ENCODE measurements at places on chromosomes 6 and 20.

- no peak for DNase-seq
These were observed 26.5 kb downstream of the GLO1 start for GRCh38 chr6:38676236-38676973.

DNA sequence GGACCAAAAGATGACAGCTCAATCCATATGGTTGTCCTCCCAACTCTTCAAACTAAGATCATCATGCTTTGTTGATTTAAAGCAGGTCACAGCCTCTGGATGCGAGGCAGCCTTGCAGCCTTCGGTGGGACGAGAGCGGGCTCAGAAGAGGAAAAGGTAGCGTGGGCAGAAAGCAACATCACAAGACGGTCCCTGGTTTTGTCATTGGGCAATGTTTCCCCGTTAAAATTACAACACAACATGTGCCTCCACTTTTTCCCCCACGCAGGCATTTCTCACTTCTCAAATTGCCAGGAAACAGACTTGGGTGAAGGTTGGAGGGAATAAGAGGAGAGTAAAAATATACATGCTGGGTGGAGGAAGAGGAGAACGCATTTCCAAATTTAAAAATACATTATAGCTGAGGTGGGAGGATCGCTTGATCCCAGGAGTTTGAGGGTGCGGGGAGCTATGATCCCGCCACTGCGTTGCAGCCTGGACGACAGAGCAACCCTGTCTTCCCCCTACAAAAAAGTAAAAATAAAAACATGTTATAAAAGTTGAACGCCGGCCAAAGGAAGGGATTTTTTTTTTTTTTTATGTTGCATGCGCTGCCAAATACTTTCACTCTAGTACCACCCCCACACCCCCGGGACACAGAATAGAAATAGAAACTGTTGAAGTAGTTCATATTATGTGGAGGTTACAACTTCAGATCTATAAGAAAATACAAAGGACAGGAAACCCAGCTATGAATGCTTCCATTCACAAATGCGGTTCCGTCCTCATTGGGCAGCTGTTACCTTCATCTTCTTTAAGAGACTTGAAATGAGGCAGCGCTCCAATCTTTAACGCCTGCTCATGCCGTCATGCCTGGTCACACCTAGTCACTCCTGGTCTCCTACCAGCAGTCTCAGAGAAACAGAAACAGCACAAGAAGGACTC, 13.9 kb upstream of the NAA20 start:
- DNase-seq: no peak

- no peak for DNase-seq
These were observed 74.6 kb downstream of the GNAS-AS1 start for GRCh38 chr20:58776109-58776508.

- no peak for DNase-seq
These were observed 35.1 kb upstream of the CCN6 start for GRCh38 chr6:112018619-112019416.

- no peak for DNase-seq
These were observed 6.4 kb downstream of the MRPL14 start for GRCh38 chr6:44120692-44121443.

GRCh38 chr6:48116699-48117645, 6.0 kb upstream of the PTCHD4 start:
- no peak for DNase-seq

GRCh38 chr6:62894114-62894513, 317.2 kb upstream of the FKBP1C start:
- no peak for DNase-seq

DNA sequence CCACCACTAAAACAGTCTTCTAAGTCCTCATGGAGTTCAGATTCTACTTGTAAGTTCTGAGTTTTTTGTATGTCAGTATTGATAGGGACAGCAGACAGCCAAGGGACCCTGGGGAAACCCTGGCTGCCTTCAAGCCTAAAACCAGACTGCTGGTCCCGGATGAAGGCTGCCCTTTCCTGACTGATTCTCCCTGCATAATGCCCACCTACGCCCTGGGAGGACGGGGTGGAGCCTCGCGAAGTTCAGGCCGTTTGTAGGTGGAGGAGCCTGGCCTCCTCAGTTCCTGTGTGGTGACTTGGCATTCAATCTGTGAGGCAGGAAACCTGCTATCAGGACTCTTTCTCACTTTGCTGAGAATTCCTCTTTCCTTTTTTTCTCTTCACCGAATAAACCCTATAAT, 120.3 kb upstream of the LGSN start:
- no peak for DNase-seq

DNA sequence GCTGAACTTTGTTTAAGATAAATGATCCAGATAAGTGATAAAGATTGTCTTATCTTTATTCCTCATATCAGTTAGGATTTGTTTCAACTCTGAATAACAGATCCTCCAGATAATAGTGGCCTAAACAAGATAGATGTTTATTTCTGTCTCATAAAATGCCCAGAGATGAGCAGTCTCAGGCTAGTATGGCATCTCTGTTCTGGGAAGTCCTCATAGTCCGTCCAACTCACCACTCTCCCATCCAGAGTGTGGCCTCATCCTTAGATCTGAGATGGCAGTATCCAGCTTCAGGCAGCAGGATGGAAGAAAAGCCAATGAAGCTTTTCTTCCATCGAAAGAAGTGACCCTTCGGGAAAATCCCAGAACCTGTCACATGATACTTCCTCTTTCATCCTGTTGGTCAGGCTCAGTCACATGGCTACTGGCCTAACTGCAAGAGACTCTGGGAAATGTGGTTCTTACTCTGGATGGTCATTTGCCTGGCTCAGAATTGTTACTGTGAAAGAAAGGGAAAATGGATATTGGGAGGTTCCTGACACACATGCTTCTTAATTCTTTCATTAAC, 29.4 kb upstream of the TAGAP start:
- no peak for DNase-seq

GRCh38 chr6:51626391-51626790, 461.0 kb downstream of the PKHD1 start:
- DNase-seq: no peak

- DNase-seq: no peak
These were observed 67.9 kb downstream of the MLIP start for GRCh38 chr6:54179152-54179551.

DNA sequence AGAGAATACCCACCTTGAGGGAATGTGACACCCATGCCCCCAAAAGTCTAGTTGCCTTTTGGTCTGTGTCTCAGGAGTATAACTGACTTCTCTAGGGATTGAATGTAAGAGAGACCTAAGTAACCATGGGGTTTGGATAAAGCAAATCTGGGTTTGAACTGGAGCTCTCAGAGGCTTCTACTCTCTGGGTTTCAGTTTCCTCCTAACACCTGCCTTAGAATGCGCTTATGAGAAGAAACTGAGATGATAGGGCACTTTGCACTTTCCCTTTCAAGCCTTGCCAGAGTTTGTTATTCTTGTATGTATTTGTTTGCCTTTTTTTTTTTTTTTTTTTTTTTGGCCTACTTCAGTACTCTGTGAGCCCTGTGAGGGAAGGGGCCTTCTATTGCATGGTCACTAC, 19.4 kb downstream of the SDHAF4 start:
- DNase-seq: no peak

DNA sequence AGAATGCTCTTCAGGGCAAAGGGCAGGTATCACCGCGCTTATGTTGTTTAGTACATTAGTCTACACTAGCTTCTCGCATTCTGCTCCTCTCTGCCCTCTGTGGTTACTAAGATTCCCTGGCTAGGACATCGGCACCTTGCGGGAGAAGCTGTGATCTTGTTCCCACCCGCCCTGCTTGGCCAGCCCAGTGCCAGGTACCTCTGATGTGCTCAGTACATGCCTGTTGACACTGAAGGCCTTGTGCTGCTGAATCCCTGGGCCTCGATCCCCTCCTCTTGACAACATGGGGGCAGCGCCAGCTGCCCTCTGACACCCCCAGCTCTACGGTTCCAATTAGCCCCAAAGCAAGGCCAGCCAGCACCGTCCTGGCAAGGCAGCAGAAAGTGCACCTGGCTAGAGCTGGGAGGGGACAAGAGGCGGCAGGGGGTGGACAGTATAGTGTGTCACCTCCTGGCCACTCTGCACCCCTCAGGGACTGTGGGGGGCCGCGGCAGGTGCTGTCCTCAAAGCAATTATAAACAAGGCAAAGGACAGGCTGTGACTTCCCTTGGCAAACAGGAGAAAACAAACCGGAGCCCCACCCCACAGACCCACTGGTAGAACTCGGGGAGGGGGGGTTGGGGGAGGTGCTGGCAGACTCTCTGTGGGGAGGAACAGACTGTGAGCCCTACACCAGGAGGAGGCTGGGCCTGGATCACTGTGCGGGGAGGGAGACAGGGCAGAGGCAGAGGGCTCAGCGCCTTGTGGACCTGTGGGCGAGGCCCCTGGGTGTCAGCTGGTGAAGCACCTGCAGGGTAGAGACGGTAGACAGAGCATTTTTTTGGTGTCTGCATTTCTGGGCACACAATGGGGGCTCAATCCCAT, 7.1 kb downstream of the TFEB start:
- DNase-seq: no peak

DNA sequence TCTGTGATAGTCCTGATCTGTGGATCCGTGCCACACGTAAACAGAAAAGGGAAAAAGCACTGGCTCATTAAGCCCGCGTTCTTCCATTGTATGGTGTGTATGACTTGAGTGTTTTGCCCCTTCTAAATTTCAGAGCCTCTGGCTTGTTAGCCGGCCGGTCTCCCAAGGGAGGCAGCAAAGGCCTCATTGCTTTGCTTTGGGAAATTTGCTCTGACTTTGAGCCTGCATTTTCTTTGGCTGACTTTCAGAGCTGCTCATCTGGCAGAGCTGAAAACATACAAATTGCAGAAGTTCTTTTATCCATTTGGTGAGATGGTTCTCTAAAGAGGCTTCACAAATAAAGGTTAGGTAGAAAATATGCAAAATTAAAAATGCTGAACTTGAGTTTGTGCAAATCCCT, 123.0 kb downstream of the UTRN start:
- DNase-seq: no peak

- no peak for DNase-seq
These were observed 3.6 kb upstream of the PGBD1 start for GRCh38 chr6:28277746-28278145.

- DNase-seq: no peak
These were observed 79.9 kb upstream of the NAA20 start for GRCh38 chr20:19937218-19937617.

- no peak for DNase-seq
These were observed 19.5 kb upstream of the MAP3K4 start for GRCh38 chr6:160972111-160972510.

- DNase-seq: no peak
These were observed 507.7 kb downstream of the PREX1 start for GRCh38 chr20:48319943-48320584.

DNA sequence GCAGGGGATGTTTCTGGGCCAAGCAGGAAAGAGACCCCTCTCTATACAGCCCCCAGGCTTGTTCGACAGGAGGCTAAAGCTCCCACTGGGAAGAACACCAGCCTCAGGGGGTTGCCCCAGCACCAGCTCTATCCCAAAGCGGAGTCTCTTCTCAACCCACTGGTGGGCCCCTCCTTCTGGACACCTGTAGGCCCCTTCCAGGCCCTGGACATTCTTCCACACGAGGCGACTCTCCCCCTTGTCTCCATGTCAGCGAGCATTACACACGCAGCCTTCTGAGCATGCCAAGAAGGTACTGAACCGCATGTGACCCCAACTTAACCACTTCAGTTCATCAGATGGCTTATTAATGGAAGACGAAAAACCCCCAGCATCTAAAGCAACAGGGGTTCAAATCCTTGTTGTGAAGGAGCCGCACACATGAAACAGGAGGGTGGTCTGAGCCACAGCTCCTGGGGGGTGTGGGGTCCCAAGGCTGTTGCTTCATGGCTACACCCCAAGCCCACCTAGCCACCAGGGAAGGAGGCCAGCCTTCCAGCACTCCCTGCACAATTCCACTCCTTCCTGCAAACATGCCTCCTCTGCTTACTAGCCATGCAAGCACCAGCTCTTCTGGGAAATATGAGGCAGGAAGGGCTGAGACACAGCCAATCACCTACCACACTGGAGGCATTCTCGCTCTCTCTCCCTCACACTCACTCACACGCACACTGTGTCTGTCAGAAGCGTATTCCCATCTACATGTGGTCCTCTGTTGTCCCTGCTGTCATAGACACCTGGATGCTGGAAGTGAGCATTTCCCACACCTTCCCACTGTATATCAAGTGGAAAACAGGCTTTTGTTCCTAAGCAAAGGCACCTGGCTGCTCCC, 104.5 kb downstream of the NOL4L start:
- DNase-seq: no peak

- no peak for DNase-seq
These were observed 7.3 kb upstream of the CGA start for GRCh38 chr6:87102151-87102621.

DNA sequence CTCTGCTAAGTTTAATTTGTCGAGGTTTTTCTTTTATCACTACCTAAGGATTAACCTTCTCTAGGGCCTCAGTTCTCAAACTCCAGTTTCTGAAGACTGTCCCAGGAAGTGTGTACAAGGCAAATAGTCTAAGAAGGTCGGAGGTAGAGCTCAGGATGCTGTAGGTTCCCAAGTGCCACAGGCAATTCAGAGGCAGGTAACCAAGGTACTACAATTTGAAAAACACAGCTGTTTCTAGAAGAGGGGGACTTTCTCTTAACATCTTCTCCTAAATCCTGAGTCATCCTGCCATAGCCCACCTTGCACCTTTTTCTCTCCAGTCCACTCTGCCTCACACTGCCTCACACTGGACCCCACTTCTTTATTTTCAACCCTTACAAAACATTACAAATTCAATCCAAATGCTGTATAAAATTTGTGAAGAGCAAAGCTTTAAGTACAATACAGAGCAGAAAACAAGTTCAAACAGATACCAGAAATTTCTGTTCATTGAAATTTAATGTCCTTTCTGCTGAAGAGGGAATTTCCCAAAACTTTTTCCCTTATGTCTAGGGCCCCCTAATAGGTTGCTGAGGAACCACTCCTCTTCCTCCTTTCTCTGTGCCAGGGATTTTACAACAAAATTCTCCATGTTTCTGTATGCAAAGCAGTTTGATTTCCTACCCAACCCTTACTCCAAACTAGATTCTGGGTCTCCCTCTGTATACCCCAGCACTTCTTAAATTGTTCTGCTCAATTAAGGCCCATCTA, 43.0 kb downstream of the FRK start:
- DNase-seq: no peak

- DNase-seq: no peak
These were observed 37.1 kb upstream of the B4GALT5 start for GRCh38 chr20:49750611-49751396.

- DNase-seq: no peak
These were observed 78.3 kb downstream of the AKAP7 start for GRCh38 chr6:131213501-131213990.

Measured in stimulated activated CD8-positive, alpha-beta memory T cell treated with anti-CD3 and anti-CD28 coated beads, Interleukin-4, amount 100 ng/mL, for 24 hours (primary cell).